ENCODE measurements at places on chromosomes 3 and 15. TPM values are rescaled to one million over a fixed set of nuclear protein-coding genes. Genes with fewer than 3 reads are reported as not detected.
A peak's percentile ranks its signal among the peaks of the same experiment; 100 is the strongest.

DNA sequence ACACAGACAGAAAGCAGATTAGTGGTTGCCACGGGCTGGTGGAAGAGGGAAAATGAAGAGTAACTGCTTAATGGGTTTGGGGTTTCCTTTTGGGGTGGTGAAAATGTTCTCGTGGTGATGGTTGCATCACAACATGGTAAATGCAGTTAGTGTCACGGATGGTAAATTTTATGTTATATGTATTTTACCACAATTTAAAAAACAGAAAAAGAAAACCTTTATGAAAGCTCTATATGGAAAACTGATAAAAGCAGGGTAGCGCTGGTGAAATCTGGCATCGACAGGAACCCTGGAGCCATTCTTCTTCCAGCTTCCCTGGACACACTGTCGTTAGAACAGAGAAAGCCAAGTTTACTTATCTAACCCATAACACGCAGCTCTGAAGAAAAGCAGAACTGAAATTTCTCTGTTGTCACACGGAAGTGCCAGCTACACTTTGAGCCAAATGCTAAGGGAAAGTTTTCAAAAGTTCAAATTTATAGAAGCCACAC lies 287.7 kb upstream of the NR2F2 start:
- DNase-seq = no peak

FBXW12 gene
- not detected for polyA plus RNA-seq

GRCh38 chr3:13500133-13500885 lies 20.2 kb downstream of the HDAC11 start:
- DNase-seq = no peak

GRCh38 chr3:17027318-17027717 lies 142.6 kb downstream of the PLCL2 start:
- no peak for DNase-seq

FANCD2OS gene
- not detected for polyA plus RNA-seq

GRCh38 chr15:58473724-58474123 lies 41.9 kb downstream of the LIPC start:
- DNase-seq = no peak

GRCh38 chr15:75544359-75544758 lies 34.8 kb downstream of the PTPN9 start:
- DNase-seq = no peak

TADA3 gene
- polyA plus RNA-seq = 49.7 TPM

DNA sequence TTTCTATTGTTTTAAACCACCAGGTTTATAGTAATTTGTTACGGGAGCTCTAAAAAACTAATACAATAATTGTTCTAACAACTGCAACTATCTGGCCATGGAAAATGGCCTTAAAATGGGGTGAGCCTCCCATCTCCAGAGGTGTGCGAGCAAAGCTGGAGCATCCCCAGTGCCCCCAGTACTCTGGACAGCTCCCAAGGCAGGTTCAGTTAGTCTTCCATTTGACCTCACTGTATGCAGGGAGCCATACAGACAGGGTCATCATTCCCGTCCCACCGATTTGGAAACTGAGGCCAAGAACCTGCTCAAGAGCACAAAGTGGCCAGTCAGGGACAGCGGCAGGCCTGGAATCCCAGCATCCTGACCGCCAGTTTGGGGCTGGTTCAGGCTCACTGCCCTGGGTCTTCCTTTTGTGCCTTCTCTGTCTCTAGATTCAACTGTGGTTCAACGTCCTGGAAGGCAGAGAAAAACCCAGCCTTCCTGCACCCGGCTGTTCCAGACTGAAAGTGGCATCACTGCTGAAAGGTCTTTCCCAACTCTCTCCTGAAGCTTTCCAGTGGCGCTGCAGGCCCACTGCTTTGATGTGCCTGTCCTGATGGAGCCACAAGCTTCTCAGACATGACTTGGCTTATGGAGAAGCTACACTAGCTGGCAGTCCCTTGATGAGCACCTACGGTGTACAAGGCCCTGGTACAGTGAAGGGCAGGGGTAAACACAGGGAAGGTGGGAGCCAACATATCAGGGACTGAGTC lies 76.6 kb upstream of the LINGO1 start:
- no peak for DNase-seq

DNA sequence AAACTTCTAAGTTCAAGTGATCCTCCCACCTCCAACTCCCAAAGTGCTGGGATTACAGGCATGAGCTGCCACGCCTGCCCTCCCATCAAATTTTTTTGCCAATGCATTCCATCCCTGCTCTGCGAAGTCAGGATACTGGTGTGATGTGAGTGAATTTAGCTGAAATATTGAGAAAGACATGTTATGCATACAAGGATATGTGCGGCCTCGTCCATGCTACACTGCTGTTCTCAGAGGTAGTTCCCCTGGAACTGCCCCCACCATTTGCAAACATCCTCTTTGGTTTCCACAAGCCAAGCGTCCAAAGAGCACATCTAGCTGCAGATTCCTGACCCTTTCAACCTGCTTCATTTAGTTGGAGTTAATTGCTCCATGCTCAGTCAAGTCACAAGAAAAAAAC lies 36.5 kb upstream of the BCL2A1 start:
- DNase-seq = no peak

- DNase-seq = no peak
These were observed 30.5 kb upstream of the PRSS50 start for GRCh38 chr3:46748170-46748569.

AP3B2 gene
- polyA plus RNA-seq = 18.2 TPM

CASR gene
- polyA plus RNA-seq = not detected

GRCh38 chr15:59137566-59137965 lies 32.6 kb downstream of the CCNB2 start:
- DNase-seq = no peak

GRCh38 chr15:66896611-66897010 lies 168.8 kb upstream of the SMAD3 start:
- DNase-seq = peak; percentile 36

DNA sequence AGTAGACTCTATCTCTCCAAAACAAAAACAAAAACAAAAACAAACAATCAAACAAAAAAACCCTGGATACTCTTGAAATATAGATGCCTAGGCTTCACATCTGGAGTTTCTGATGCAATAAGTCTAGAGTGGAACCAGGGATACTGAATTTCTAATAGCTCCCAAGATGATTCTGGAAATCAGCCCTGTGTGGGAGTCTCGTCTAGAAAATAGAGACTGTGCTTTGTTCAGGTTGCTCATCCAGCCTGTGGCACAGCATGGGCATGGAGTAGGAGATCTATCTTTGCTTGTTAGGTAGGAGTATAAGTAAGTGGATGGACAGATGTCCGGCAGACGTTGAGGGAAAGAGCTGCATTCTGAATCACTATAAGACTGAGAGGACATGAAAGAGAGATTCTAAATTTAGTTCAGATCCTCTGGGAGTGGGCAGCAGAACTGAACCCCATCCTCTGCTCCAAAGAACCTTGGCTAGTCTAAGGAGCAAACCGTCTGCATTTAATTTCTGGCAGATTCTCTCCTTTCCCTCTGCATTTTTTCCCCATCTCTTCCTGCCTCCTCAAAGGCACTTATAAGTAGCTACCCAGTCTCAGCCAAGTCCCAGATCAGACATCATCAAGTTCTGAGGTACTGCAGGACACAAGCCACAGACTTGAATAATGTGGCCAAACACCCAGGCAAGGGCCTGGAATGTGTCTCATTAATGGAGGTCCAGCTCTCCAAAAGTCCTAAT lies 92.6 kb upstream of the STRIT1 start:
- no peak for DNase-seq

- no peak for DNase-seq
These were observed 995 bp downstream of the CHST14 start for GRCh38 chr15:40471808-40472150.

DNA sequence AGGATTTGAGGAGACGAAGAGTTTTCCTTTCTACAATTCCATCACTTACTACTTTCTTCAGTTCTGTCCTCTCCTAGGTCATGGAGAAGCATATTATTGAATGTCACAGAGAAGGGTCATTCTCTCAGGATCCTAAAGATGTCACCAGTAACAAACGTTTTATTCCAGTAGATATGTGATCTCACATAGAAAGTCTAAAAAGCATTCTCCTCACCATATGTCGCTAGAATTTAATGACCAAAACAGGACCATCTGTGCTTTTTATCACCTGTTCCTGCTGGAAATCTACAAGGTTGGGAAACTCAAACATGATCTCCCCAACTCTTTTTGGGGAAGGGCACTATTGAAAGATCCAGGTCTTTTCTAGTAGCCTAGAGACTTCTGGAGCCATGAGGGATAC lies 24.0 kb upstream of the FRMD5 start:
- no peak for DNase-seq

GRCh38 chr3:124669470-124669869 lies 60.8 kb upstream of the UMPS start:
- no peak for DNase-seq

DNA sequence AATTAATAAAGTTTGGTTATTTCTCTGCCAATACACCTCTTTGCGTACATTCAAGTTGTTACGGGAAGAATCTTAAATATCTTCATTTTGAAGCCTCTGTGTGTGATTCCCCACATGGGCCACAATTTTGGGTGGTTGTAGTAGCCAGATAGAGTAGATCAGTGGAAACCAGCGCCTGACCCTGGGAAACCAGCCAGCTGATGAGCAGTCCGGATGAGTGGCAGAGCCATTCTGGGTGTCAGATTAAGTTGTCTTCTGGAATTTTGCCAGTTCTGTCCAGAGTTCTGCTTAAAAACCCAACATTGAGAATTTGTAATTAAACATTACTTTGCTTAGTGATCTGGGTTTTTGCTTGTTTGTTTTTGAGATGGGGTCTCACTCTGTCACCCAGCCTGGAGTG lies 49.7 kb downstream of the MRPS25 start:
- DNase-seq = peak; percentile 84

DNA sequence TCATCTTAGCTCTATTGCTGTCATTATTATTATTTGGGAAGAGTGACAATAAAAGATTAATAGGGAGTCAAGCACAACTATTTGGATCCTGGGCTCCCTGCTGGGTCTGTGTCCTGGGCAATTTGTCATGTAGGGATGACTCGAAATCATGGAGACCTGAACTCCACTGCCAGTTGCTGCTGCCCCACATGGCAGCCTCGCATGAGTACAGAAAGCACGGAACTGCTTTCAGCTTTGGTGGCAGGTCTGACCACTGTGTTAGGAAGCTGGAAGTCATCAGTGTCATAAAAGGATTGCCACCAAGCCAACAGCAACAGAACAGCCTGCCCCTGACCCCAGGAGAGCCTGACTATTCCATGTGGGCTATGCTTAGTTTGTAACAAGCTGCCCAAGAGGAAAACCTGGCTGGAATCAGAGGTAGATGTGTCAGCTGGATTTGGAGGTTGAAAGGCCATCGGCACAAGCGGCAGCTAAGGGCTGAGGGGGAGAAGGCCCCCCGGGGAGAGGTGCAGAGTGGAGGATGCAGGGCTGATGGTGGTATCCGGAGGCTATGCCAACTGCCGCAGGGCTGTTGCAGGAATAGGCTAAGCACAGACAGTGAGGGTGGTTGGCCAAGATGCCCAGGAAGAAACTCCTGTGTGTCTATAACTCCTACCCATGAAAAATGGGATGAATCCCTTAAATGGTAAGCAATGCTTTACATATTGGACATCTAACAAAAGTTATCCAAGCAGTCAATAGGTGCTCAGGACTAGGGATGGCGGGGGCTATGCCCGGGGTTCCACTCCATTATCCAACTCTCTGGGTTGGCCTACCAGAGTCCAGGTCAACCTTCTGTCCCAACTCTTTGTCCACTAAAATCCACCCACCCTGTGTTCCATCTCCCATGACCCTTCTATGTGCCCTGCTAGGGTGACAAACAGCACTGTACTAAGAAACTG lies 291.6 kb downstream of the ADAMTS17 start:
- DNase-seq = no peak

GRCh38 chr3:172061724-172062184 lies 22.4 kb downstream of the FNDC3B start:
- no peak for DNase-seq

- no peak for DNase-seq
These were observed 317 bp downstream of the ROBO2 start for GRCh38 chr3:77040216-77040615.

- no peak for DNase-seq
These were observed 15.0 kb upstream of the GNAI2 start for GRCh38 chr3:50221051-50221410.

- DNase-seq = no peak
These were observed 29.2 kb downstream of the MYO5A start for GRCh38 chr15:52499506-52499905.

DNA sequence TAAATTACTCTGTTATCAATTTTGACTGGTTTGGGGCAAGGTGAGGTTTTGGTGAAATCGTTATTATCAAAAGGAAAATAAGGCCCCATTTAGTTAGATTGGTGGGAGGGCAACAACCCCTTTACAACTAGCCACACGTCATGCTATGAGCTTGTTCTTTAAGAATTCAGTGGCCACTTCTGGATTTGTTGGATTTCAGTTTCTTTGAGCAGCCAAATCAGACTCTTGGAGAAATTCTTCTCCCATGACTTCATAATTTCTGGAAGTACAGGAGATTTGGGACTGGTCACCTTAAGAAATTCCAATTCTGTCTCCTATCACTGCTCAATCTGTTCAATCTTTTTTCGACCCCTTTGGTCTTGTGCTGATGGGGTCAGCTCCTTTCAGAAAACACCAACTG lies 14.8 kb upstream of the WNT5A start:
- DNase-seq = no peak

DNA sequence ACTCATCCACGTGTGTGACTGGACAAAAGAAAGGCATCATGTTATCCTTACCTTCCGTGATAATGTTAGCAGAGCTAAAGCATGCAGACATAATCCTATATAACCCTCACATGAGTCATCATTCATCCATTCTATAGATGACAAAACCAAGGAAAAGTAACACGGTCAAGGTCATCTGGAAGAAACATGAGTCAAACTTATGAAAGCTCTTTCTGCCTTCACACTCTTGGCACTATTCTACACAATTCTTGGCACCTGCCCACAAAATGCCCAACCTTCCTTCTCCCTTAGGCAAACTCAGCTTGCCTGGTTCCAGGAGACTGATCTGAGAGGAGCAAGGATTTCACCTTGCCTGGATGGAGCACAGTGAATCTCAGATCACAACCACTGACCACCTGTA lies 66.9 kb downstream of the PRICKLE2 start:
- peak; percentile 26 for DNase-seq

DNA sequence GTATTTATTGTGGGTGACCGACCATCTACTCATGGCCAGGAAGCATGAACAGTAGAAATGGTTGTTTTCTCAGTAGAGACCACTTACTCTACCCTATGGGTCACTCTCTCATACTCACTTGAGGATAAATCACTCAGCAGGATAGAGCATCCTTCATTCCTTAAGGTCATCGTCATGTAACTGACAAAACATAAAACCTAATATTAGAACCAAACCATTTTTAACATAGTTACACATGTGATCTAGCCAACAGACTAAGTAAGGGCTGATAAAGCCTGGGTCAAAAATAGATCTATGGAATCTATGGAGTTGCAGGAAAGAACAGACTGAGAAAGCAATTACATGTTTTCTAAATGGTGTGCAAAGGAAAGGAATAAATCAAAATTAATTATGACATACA lies 769.1 kb downstream of the NTRK3 start:
- no peak for DNase-seq
